ENCODE measurements at places on chromosomes 4 and X. TPM values are rescaled to one million over a fixed set of nuclear protein-coding genes. Genes with fewer than 3 reads are reported as not detected.

The GYPA gene
- total RNA-seq = not detected

The ANKRD37 gene
- 7.0 TPM for total RNA-seq

The SPANXN3 gene
- not detected for total RNA-seq

The XG gene
- total RNA-seq = 4.9 TPM

The BTC gene
- total RNA-seq = 0.25 TPM

The GAGE12E gene
- total RNA-seq = not detected

The EGFL6 gene
- total RNA-seq = not detected

The PDLIM5 gene
- 157 TPM for total RNA-seq

The ZNF141 gene
- total RNA-seq = 12.9 TPM

The CCNI gene
- 142 TPM for total RNA-seq

The MAGEB6 gene
- not detected for total RNA-seq

The ITGB1BP2 gene
- 1.00 TPM for total RNA-seq

The PPA2 gene
- total RNA-seq = 84.0 TPM

The GPR143 gene
- not detected for total RNA-seq

The SSX3 gene
- total RNA-seq = not detected

The GAR1 gene
- 2.7 TPM for total RNA-seq

The SMPX gene
- total RNA-seq = not detected

The ASB5 gene
- total RNA-seq = 0.33 TPM

The HTN1 gene
- total RNA-seq = not detected

The CXCR3 gene
- total RNA-seq = not detected

The MAGEE2 gene
- total RNA-seq = not detected

The GAGE2A gene
- total RNA-seq = not detected

The SSX4B gene
- not detected for total RNA-seq

The WDR13 gene
- 87.4 TPM for total RNA-seq

The NPY2R gene
- not detected for total RNA-seq

All from uterine smooth muscle cell (primary cell).